ENCODE measurements at places on chromosomes 7 and 10. TPM values are rescaled to one million over a fixed set of nuclear protein-coding genes. Genes with fewer than 3 reads are reported as not detected.

DNA sequence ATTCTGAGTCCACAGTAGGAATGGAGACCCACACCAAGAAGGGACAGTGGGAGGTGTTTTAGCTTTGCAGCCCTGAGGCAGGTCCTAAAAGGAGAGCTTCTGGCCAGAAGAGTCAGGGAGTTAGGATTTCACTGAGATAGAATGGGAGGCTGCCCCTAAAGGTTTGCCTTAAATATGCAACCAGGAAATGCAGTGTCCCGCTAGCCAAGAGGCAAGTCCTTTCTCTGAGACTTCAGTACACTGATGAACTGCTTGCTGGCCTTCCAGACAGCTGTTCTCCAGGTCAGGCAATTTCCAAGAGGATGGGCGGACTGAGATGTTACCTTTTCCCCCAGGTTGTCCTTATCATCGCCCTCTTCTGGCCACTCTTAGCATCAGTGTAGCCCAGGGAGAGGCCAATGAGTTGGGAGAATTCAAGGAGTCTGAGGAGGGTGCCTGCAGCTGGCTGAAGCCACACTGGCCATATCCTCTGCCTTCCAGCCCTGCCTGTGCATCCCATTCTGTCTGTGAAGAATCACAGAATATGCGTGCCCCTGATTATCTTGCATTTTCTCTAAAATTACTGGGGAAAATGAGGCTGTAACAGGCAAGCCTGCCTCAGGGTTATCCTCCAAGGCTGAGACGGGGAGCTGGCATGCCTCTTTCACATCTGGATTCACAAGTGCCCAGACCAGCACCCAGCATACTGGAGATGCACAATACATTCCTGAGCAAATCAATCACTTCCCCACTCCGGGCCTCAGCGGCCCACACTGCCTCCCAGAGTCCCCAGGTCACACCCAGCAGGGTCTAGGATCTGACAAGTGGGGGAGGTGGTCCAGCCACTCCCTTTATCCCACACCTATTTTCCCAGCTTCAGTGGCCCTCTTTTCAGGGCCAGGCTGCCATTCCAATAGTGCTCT lies 2.4 kb downstream of the TLL2 start:
- no peak for DNase-seq

DNA sequence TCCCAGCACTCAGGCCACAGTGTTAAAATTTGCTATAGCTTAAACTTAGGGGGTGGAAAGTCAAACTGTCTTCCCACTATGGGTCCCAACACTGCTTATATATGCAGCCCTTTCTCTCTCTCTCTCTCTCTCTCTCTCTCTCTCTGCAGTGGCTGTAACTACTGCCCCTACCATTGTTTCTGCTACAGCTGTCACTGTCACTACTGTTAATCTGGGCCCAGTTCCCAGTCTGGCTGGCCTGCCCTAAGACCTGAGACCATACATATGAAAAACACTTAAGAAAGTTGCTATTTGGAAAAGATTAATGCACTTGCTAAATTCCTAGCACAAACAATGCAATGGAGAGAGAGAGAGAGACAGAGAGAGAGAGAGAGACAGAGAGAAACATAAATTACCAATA lies 78.6 kb downstream of the THSD7A start:
- no peak for DNase-seq

CELF2 gene
- total RNA-seq = 201 TPM

HOXA10 gene
- not detected for total RNA-seq

- DNase-seq = no peak
These were observed 126.7 kb downstream of the RGS10 start for GRCh38 chr10:119415536-119416503.

GDI2 gene
- total RNA-seq = 109 TPM

DNA sequence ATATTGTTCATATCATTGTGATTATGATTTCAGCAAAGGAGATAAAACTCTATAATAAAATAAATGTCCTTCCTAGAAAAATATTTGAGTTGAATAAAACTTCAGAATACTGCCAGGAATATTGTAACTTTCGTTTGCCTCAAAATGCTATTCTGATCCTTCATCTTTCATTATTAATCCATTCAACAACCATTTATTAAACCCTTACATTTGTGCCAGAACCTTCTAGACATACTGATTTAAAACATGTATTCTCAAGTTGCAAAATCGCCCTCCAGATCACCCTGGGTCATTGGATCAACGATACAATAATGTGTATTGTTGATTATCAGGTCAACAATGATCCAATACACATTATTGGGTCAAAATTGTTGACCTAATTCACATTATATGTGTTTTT lies 759.8 kb downstream of the CNTNAP2 start:
- no peak for DNase-seq

GRCh38 chr10:104259999-104260774 lies 5.5 kb downstream of the GSTO1 start:
- no peak for DNase-seq

DNA sequence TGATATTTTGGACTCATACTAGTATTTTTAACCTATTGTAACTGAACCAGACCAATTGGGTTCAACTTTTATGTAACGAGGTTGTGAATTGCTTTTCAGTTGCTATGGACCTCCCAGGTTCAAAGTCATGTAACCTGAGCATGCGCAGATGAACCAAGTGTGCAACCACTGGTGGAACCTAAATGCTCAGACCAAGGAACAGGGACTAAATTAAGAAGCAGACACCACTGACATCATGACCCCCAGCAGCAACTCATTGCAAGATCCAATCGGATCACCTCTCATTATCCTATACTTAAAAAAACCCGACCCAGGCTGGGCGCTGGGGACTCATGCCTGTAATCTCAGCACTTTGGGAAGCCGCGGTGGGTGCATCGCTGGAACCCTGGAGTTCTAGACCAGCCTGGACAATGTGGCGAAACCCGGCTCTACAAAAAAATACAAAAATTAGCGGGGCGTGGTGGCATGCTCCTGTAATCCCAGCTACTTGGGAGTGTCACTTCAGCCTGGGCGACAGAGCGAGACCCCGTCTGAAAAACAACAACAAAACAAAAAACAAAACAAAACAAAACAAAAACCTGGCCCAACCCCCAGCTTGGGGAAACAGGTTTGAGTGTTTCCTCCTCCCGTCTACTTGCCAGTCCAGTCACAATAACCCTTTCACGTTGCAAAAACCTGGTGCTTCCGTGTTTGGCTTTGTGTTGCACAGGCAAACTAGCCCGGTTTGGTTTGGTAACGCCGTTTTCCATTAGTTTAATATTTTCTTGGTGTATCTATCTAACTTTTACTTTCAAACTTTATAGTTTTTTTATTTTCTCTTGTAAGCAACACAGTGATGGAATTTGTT lies 11.3 kb upstream of the ZNF518A start:
- DNase-seq = no peak

DNA sequence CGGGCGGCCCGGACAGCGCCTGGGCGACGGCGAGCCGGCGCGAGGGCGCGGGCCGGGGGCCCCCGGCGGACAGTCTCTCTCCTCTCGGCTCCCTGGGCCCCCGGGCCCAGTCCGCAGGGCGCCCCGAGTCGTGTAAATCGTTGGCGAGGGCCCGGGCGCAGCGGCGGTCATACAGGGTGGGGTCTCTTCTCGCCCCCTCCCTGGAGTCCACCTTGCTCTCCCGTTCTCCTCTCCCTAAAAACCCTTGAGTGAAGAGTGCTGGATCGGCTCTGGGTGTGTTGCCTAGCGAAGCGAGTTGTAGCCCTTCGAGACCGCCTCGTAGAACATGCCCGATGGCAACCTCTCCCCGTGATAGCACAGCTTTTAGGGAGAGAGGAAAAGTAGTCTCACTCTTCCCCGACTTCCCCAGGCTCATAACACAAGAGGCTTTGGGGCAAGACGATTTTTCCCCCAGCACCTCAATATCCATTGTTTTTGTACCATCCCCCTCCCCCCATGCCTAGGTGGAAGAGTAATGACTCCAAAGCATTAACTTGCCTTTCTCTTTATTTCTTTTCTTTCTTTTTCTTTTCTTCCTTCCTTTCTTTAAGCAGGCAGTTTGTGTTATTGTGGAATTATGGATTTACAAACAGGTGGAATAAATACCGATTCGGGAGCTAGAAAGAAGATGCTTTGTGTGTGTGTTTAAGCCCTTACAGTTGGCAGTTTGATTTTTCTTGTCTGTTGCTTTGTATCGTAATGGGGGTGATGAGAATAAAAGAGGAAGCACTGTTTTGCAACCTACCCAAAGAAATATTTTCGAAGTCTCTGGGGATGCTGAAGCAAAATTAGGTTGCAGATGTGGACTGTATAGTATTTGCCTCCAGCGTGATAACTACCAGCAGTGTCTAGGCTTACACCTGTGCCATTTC lies 822 bp downstream of the SHOC2 start:
- DNase-seq = peak; percentile 8

DNA sequence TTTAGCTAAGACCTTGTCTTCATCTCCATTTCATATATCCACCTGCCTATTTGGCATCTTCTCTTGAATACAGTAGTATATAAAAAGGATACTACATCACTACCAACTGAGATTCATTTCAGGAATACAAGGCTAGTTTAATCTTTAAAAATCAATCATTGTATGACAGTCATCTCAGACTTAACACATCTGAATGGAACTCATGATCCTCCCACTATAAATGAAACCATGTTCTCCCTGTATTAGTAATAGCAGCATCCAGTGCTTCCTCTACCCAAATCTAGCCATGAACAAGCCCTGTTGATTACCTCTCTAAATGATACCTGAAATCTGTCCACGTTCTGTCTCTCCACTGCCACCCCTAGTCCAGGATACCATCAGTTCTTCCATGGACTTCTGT lies 196.2 kb downstream of the CDK14 start:
- no peak for DNase-seq

DNA sequence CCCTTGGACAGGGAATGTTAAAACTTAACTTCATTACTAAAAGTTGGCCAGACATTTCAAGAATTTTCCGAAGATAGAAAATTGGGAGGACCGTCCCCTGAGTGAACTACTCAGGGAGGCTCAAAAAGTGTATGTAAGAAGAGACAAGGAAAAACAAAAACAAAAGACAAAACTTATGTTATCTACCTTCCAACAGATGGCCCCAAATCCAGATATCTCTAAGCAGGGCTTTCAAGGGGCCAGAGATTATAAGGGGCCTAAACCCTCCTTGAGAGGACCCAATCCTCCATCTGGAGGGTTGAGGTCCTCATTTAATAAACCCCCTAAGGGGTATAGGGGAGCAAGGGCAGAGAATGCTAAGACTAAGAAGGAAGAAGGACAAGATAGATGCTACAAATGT lies 203.6 kb downstream of the SH2D4B start:
- DNase-seq = no peak

- DNase-seq = no peak
These were observed 37.2 kb upstream of the CDH23 start for GRCh38 chr10:71359364-71360046.

ELN gene
- total RNA-seq = not detected

- no peak for DNase-seq
These were observed 46.8 kb downstream of the VIPR2 start for GRCh38 chr7:159097661-159098423.

HTR5A gene
- total RNA-seq = not detected

DNA sequence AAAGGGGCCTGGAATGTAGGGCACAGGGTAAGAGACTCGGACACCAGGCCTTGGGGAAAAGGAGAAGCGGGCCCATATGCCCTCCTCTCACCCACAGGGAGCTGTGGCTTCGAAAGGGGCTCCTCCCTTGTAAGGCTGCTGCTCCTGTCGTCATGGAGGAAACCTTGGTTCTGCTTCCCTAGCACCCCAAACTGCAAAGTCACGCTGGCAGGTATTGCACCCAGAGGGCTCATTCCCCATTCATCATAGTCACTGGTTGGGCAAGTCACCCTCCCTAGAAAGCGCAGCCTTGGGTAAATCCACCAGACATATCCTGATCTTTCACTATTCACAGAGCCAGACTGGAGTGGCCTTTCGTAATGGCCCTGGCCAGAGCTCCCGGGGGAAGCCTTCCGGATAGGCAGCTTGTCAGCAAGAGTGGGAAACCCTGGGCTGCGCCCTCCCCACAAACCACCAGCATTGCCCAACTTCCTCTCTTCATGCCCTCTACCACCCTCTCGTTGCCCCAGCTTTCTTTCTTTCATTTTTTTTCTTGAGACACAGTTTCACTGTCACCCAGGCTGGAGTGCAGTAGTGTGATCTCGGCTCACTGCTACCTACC lies 121.0 kb downstream of the HIP1 start:
- peak; percentile 11 for DNase-seq

TFPI2 gene
- 1.5 TPM for total RNA-seq

C10orf88 gene
- total RNA-seq = 6.8 TPM

DNA sequence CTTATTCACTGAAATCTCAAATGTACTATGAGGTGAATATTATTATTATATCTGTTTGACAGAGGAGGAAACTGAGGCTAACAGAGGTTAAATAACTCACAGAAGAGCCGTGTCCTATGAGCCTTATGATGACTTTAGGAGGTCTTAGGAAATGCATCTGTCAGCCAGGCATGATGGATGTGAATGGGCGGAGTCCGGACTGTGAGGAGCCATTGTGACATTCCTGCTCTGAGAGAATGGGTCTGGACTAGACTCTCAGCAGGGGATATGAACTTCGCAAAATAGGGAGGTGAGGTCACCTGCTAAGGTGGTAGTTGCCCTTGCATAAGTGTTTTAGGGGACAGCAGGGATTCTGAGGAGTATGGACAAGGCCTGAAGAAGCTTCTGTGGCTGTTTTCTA lies 153.6 kb downstream of the TMEM178B start:
- DNase-seq = no peak

DNA sequence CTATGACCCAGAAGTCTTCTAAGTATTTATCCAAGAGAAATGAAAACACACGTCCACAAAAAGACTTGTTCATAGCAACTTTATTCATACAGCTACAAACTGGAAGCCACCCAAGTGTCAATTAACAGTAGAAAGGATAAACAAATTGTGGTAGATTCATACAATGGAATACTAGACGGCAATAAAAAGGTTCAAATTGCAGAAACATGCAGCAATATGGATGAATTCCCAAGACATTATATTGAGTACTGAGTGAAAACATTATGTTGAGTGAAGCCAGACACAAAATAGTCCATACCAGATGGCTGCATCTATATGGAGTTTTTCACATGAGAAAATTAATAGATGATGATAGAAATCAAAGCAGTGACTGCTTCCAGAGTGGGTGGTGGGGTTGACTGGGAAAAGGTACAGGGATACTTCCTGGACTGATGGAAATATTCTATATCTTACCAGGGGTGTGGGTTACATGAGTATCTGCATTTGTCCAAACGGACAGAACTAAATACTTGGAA lies 292.0 kb downstream of the FGFR2 start:
- no peak for DNase-seq

ACSL5 gene
- 44.2 TPM for total RNA-seq

GRCh38 chr10:105783936-105784483 lies 1142.9 kb downstream of the SORCS3 start:
- no peak for DNase-seq

NAT16 gene
- not detected for total RNA-seq

ANXA8 gene
- not detected for total RNA-seq

CFAP70 gene
- total RNA-seq = 2.6 TPM

CALHM1 gene
- total RNA-seq = not detected

GRCh38 chr10:5323446-5323845 lies 41.3 kb upstream of the UCN3 start:
- DNase-seq = no peak

GRCh38 chr7:482521-483083 lies 37.0 kb downstream of the PDGFA start:
- DNase-seq = no peak

- DNase-seq = no peak
These were observed 3.8 kb downstream of the GRM3 start for GRCh38 chr7:86647385-86648094.
